ENCODE measurements at places on chromosomes 6 and 20.

GRCh38 chr6:125025164-125025854, 63.1 kb downstream of the RNF217 start:
- DNase-seq: no peak

GRCh38 chr6:119385994-119386393, 36.4 kb upstream of the MAN1A1 start:
- DNase-seq: no peak

DNA sequence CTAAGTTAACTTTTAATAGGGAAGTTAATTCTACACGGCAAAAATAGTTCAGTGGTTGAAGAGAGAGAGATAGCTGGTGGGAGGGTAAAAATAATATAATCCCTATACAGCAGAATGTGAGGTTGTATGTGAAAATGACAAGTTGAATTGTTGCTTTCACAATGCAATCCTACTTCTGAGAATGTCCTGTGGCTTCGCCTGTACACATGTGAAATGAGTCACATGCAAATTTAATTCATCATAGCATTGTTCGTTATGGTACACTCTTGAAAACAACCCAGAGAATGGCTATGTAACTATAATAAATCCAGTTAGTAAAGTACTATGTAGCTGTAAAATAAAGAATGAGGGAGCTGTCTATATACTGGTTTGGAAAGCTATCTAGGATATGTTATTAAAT, 46.0 kb upstream of the HINT3 start:
- no peak for DNase-seq

- DNase-seq: no peak
These were observed 103.5 kb downstream of the SCP2D1 start for GRCh38 chr20:18916886-18917750.

GRCh38 chr6:122404444-122404843, 5.0 kb downstream of the HSF2 start:
- no peak for DNase-seq

GRCh38 chr6:127076466-127076865, 42.0 kb upstream of the RSPO3 start:
- no peak for DNase-seq

GRCh38 chr20:63554361-63555278, 661 bp downstream of the FNDC11 start:
- no peak for DNase-seq

DNA sequence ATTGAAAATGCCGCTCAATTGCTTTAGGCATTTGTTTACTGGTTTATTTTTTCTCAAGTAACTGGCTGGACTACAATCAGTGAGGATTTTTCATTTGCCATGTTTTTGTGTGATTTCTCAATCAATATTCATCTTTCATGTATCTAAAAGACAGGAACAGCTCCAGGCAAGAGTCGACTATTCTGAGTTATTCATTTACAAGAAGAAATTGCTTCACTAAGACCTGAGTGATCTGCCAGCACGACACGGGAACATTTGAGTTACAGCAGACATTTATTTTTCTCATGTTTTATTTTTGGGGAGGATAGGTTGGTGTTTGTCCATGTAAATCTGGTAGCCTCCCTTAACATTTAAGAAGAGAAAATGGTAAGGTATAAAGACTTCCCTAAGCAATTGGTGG, 124.1 kb downstream of the CBLN4 start:
- DNase-seq: no peak

DNA sequence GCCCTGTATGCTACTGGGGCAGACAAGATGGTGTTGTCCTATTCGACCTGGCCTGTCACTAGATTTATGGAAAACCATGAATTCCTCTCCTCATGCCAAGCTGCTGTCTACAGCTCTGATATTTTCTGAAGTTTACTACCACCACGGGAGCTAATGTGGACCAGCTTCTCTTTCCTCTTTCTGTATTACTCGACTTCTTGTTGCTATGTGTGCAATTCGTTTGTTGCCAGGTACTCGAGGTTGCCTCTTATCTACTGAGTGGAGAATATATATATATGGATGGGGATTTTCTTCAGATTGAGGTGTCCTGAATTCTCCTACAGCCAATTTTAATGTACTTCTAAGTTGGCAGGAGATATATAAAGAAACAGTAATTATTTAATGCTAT, 34.7 kb downstream of the MAN1A1 start:
- no peak for DNase-seq

GRCh38 chr6:14682812-14683211, 563.1 kb upstream of the JARID2 start:
- DNase-seq: no peak

DNA sequence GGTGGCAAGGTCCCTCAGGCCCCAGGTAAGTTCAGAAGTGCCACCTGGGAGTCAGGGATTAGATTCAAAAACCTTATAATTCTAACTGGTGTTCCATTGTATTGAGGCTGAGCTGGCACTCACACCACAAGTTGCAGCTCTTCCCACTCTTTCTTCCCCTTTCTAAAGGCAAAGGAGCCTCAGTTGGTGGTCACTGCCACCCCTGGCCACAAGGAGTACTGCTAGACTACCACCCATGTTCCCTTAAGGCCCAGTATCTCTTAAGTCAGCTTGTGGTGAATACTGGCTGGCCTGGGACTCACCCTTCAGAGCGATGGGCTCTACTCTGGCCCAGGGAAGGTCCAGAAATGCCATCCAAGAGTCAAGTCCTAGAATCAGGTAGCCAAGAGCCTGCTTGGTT, 421.1 kb upstream of the KHDRBS2 start:
- no peak for DNase-seq

DNA sequence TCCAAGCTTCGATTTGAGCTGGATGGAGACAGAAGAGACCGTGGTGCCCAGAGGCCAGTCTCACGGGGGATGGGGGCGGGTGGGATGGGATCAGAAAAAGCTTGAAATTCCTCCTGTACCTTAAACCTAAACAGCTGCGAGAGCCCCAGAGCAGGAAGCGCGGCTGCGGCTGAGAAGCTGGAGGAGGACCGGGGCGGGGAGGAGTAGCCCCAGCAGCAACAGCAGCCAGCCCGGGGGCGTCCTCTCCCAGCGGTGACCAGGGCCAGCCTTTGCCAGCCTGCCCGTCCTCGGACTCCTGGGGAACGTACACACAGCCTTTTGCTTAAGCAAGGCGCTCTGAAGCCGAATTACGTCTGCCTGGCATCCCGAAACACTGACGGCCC, 17.4 kb upstream of the PRDM13 start:
- no peak for DNase-seq

DNA sequence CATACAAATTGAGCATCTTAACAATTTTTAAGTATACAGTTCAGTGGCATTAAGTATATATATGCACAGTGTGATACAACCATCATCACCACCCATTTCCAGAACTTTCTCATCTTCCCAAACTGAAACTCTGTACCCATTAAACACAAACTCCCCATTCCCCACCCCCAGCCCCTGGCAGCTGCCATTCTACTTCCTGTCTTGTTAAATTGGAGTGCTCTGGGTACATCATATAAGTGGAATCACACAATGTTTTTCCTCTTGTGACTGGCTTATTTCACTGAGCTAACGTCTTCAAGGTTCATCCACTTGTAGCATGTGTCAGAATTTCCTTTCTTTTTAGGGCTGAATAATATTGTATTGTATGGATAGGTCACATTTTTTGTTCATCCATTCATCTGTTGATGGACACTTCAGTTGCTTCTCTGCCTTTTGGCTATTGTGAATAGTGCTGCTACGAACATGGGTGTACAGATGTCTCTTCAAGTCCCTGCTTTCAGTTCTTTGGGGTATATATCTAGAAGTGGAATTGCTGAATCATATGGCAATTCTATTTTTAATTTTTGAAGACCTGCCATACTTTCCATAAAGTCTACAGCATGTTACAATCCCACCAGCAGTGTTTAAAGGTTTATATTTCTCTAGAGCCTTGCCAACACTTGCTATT, 19.6 kb upstream of the RREB1 start:
- DNase-seq: no peak

GRCh38 chr6:37221585-37222124, 35.9 kb upstream of the TBC1D22B start:
- no peak for DNase-seq

GRCh38 chr6:43807228-43808061, 37.4 kb downstream of the VEGFA start:
- no peak for DNase-seq

GRCh38 chr20:63378626-63379025, 17.5 kb upstream of the CHRNA4 start:
- no peak for DNase-seq

- DNase-seq: no peak
These were observed 1.6 kb downstream of the SRSF6 start for GRCh38 chr20:43459022-43459942.

- DNase-seq: no peak
These were observed 9.1 kb downstream of the SNTA1 start for GRCh38 chr20:33434434-33434833.

GRCh38 chr20:49851991-49852390, 39.4 kb downstream of the SLC9A8 start:
- no peak for DNase-seq

DNA sequence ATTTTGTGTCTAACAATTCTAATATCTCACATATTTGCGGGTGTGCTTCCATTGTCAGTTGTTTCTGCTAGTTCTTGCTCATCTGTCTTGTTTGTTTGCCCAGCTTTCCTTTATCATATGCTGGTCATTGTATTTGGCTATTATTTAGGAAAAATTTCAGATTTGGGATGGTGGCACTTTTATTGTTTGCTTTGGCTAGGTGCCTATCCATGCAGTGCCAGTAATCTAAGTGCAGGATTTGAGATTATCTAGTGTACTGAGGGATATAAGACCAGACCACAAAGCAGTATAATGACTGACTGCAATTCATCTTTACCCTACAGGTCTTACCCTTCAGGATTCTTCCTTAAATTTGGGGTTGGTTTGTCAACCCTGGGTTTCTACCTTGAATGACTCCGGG, 63.9 kb downstream of the NINL start:
- no peak for DNase-seq

- no peak for DNase-seq
These were observed 112.0 kb upstream of the CCN2 start for GRCh38 chr6:132063204-132063603.

- no peak for DNase-seq
These were observed 75.0 kb downstream of the NOL4L start for GRCh38 chr20:32510120-32510600.

- DNase-seq: no peak
These were observed 26.3 kb downstream of the FAM110A start for GRCh38 chr20:859751-860231.

- DNase-seq: no peak
These were observed 161.5 kb downstream of the MYLK4 start for GRCh38 chr6:2589171-2589661.
